ENCODE measurements at places on chromosomes 12 and 14. TPM values are rescaled to one million over a fixed set of nuclear protein-coding genes. Genes with fewer than 3 reads are reported as not detected.

DNA sequence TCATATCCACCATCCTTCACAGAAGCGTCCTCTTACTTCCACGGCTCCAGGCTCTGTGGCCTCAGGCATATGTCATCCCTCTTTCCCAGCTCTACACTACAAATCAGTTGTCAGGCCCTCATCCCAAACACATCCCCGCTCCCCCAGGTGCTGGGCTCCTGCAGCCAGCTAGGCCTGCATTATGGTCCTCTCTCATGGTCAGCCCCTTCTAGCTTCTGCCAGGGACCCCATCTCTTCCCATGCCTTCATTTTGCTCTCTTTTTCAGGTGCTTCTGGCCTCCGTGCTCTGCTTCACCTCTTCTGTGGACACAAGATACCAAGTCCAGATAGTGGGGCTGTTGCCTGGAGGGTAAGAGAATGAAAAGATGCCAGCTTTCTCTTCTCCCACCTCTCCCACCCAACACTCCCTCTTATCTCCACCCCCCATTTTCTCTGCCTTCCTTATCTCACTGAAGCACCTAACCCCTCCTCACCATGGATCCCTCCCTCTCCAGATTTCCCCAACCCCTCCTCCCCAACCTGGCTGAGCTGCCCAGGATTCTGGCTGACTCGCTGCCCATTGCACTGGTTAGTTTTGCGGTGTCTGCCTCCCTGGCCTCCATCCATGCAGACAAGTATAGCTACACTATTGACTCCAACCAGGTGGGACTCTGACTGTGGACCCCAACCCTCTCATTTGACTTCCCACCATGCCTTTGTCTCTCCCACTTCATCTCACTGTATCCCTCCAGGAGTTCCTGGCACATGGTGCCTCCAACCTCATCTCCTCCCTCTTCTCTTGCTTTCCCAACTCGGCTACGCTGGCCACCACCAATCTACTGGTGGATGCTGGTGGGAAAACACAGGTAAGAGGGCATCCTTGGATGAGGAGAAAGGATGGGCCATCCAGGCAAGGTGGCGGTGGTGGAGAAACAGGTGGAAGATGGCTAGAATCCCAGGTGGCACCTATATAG, 10.4 kb downstream of the B4GALNT1 start:
- DNase-seq = no peak

DNA sequence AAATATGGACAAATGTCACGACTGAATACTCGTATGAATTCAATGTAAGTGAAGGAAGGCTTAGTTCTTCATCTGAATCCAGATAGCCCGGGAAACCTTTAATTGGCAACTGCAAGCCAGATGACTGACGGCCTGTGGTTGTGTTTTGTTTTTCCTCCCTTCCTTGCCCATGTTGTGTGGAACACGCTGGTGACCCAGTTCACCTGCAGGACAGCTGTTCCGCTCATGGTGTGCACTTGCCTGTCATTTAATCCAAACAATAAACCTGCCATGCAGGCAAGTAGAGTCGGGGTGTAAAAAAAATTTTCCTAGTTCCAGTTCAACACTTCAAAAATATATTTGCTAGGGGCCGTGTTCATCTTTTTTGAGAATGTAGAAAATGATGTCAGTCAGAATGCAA, 88.0 kb downstream of the TMEM132D start:
- no peak for DNase-seq

GRCh38 chr14:90600619-90601018, 203.8 kb downstream of the CALM1 start:
- no peak for DNase-seq

DNA sequence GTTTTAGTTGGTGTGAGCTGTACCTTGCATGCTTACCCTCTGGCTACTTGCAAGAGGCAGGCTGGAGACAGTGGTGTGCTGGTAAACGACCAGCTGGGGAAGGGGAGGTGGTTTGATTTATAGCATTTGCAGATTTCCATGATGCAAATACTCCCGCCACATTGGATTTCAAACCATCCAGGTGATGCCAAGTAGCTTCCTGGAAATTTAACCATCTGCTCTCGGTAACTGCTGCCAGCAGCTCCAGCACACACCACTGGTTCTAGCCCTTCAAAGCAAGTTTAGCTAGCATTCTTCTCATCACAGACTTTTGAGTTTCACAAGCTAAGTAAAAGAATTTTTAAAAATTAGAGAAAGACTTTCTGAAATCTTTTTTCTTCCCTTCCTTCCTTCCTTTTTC, 104.5 kb upstream of the AMIGO2 start:
- no peak for DNase-seq

TMEM121 gene
- polyA plus RNA-seq = 6.3 TPM

GLIPR1L1 gene
- not detected for polyA plus RNA-seq

PAX9 gene
- polyA plus RNA-seq = not detected

BCL2L14 gene
- polyA plus RNA-seq = not detected

SRRM4 gene
- polyA plus RNA-seq = not detected

PLEKHG3 gene
- polyA plus RNA-seq = 8.4 TPM

KRT3 gene
- not detected for polyA plus RNA-seq

HOXC12 gene
- not detected for polyA plus RNA-seq

PTHLH gene
- 1.6 TPM for polyA plus RNA-seq

Measured in IMR-90 (cell line).